ENCODE measurements at places on chromosomes 6 and 20.

- DNase-seq, result no peak
Observed at GRCh38 chr6:36598326-36598725, 4.2 kb downstream of the SRSF3 start.

DNA sequence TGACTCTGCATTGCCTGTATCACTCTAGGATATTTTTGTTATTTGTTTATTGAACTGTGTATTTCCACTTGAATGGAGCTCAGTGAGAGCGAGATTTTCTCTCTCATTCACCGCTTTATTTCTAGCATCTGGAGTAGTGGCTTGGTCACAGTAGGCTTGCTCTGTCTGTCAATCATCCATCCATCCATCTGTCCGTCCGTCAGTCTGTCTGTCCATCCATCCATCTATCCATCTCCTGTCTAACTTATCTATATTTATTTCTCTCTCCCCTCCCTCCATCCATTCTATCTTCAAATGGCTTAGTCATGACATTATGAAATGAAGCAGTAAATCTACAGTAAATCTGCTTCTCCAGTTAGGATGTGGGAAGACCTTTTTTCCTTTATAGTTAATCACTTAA is 94.6 kb downstream of the TIAM2 start:
- no peak for DNase-seq

GRCh38 chr20:2022163-2022562 is 28.3 kb upstream of the PDYN start:
- no peak for DNase-seq

DNA sequence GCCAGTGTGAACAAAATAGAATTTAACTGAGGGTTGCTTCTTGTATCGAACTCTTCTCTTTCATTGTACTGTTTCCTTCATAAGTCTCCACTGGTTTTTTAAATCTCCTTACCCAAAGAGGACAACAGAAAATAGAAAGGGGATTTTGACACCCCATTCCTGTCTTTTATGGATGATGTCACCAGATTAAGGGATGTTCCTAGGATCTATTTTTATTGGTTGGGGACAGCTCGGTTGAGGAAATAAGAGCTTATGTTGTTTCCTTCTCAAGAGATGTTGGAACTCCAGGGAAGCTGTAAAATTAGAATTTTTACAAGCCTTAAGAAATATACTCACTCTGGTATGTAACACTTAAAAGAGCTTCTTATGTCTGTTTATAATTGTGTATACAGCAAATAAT is 171.5 kb downstream of the PHF3 start:
- DNase-seq, result no peak

- no peak for DNase-seq
Observed at GRCh38 chr6:26363882-26364701, 906 bp upstream of the BTN3A2 start.

GRCh38 chr6:116405138-116405537 is 34.4 kb downstream of the DSE start:
- DNase-seq, result no peak
